ENCODE measurements at places on chromosomes 6 and 20.

DNA sequence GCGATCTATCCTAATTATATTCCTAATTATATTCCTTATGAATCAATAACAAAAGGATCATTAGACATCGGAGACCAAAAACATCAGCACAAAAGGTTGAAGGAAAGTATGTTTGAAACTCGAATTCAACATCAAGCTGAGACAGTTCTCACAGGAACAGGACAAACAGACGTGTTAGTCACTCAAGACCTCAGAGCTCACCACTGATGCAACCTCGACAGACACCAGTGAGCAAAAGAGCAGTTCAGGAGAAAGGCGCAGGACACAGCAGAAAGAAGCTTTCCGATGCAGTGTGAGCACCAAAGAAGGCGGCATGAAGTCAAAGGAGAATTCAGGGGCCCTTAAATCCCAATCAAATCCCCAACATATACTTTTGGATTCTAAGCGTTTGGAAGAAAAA lies 6.3 kb upstream of the RAMACL start:
- DNase-seq: no peak

DNA sequence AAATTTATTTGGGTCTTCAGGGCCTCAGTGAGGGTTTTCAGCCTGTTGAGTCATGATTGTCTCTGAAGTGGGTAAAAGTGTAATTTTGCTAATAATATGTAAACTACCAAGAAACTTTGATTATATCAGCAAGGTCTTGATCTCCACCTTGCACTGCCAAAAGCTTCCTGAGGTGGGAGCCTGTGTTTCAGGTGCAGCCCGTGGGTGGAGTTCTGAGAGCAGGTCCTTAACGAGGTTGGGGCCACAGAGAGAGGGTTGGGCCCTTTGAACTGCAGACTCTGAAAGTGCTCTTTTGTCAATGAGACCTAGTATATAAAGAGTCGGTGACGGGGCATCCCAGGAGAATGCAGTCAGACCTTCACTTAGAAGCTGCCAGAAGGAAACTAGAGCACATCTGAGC lies 129.7 kb upstream of the MAP3K4 start:
- no peak for DNase-seq

GRCh38 chr6:134757911-134758361 lies 192.0 kb downstream of the ALDH8A1 start:
- DNase-seq: no peak

DNA sequence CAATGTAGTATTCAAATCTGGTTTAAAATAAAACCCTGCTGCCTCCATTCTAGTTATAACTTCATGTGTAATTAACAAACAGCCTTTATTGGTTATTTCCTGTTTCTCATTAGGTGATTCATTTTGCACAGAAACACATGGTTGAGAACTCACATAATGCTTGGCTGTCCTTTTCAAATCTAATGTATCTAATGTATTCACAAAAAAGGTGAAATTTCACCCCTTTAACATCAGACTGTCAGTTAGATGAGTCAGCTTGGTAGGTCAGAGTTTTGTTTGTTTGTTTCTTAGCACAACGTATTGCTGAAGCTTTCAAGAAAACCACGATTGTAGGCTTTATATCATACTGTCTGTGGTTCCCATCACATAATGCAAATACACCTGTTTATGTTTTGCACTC lies 78.7 kb upstream of the TMEM30A start:
- DNase-seq: no peak

- DNase-seq: no peak
Observed at GRCh38 chr6:130822736-130823135, 4.5 kb upstream of the SMLR1 start.

GRCh38 chr6:158780988-158781691 lies 38.0 kb downstream of the EZR start:
- no peak for DNase-seq

- DNase-seq: peak; percentile 18
Observed at GRCh38 chr6:4805553-4806336, 29.5 kb downstream of the CDYL start.

DNA sequence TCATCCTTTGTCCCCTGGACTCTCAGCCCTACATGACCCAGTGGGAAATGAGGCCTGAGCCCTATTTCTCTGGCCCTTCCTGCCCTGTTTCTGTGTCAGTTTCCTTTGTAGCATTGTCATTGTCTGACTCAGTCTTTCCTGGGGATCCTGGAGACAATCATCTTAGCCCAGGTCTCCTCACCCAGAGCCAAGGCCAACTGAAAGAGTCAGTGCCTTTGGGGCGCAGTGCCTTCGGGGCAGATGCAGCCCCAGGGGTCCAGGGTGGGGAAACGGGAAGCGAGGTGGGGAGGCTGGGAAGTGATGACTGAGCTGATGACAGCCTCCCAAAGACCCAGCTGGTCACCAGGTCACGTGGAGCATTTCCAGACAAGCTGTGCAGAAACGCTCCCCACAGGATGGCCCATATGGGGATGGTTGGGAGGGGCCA lies 93.3 kb upstream of the SULF2 start:
- DNase-seq: no peak

DNA sequence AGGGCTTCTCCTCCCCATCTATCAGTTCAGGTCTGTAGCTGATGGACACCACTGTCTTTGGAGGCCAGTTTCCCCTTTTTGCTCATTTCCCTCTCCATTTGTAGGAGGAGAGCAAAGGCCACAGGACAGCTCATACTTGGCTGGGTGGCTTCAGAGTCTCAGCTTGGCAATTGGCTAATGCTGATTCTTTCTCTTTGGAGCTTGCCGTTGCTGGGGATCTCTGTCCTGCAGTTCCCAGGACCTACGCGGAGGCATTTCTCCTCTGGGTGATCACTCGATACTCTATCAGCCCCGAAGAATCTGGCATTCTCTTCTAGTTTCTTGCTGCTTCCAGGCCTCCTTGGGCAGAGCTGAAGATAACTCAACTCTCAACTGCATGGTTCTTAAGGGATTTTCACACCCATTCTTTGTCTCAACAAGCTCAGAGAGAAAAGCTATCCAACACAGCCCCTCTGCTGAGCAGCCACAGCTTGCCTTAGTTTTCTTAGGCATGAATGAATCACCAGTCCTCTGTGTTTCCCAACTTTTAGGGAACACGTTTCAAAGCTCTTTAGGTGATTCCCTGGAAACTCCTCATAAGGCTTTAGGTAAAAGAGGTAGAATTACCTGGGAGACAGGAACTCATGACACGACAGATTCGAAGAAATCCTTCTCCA lies 19.2 kb upstream of the SSR1 start:
- no peak for DNase-seq

DNA sequence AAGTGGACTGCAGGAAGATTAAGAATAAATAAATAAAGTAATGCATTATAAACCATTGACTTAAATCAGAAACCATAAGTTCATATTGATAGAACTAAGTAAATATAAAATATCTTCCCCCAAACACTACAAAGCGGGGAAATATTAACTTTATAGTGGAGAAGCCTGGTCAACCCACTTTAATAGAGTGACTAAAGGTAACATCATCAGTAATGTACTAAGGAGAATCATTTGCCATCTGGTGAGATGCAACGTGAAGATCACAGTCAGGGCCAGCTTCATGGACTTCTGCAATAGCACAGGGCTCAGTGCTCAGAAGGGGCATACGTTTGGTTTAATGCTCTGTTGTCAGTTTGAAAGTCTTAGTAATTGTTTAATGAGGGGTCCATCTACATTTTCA lies 58.8 kb upstream of the CD83 start:
- DNase-seq: no peak

GRCh38 chr20:52601295-52601971 lies 370.7 kb upstream of the TSHZ2 start:
- DNase-seq: no peak

GRCh38 chr6:39369987-39370386 lies 47.5 kb upstream of the KCNK16 start:
- DNase-seq: no peak

DNA sequence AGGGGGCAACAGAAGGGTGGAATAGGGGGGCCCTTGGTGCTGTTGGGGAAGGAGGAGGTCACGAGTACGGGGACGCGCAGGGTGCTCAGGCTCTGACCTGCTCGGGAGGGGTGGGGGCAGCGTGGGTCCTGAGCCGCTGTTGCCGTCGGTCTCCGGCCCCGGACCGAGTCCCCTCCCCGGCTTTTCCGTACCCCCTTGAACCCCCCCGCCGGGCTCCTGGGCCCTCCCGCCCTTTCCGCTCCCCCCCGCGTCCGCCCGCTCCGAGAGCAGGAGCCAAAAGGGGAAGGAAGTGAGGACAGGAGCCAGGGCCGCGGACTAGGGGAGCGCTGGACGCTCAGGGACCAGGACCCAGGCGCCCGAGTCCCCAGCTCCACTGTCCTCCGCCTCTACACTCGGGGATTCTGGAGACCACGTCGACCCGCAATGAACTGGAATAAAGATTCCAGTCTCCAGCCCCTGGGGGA lies at the start of gene RGL2:
RGL2 (minus strand) TSS at position 170 of the 464 bp plus-strand sequence. CDS start 332 bp downstream, outside the sequence.
- peak; percentile 75 for DNase-seq
